ENCODE measurements at places on chromosomes 7 and 10. TPM values are rescaled to one million over a fixed set of nuclear protein-coding genes. Genes with fewer than 3 reads are reported as not detected.

ATG9B gene
- total RNA-seq, result 0.68 TPM

PAX4 gene
- total RNA-seq, result not detected

TMEM72 gene
- 1.5 TPM for total RNA-seq

- no peak for DNase-seq
Measured at GRCh38 chr7:156950381-156950858, 908 bp downstream of the NOM1 start.

DNA sequence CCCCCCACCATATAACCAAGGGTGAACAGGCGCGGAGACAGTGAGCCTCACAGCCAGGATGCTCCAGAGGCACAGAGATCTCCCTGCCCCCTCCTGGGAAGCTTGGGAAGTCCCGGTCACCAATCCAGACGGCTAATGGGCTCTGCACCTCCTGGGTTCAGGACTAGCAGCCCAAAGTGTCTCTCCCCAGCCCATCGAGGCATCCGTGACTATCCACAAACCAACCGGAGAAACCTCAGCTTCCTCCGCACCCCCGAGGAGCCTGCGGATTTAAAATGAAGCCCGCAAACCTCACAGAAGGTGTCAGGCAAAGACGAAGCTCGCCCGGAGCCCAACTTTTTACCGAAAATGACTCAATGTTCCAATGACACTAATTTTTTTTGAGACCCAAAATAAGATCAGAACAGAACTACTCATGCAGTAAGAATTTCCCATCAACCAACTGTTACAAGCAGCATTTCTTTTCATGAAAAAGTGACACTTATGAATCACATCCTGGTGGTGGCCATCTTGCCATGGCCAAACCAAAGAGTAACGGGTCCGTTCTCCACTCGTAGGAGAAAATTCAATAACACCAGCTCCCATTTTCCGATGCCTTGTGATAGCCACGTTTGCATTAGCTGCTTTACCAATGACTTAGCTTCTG, 6.0 kb downstream of the PDGFA start:
- DNase-seq, result no peak

DNA sequence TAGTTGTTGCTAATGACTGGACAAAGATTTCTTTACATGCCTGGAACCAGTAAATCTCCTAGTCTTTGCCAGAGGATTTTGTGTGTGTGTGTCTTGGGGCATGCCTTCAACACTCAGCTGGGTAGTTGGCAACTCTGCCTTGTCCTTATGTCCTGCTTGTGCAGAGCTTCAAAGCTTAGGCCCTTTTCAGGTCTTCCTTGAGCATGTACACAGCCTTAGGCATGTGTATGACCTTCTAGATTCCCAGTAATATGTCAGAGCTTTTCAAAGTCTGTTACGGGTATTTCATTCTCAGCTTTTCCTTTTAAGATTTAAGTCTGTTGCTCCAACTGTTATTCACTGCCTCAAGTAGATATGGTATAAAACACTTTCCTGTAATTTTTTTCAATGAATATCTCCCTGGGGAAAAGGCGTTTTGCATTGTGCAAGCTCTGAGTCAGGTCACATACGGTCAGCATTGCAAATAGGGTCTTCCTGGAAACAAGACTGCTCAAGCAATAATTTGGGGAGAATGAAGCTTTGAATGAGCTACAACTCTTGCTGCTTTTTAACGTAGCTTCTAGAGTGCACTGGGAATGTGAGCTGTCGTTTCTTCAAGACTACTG, 25.5 kb downstream of the SHOC2 start:
- no peak for DNase-seq

DNA sequence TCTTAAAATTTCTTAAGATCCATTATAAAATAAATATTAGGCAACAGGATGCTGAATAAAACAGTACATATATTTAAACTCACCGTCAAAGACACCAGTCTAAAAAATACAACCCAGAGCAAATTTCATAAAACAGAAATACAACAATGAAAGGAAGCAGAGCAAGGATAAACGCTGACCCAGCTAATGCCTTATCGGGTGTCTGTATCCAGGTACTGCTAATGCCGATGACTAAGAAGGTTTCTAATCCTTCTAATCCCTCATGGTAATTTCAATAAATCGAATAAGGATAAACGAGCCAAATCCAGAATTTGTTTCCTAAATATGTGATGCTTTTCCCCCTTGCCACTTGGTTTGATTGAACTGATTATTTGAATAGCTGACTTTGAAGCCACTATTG, 1.7 kb downstream of the HYCC1 start:
- DNase-seq, result no peak

DNA sequence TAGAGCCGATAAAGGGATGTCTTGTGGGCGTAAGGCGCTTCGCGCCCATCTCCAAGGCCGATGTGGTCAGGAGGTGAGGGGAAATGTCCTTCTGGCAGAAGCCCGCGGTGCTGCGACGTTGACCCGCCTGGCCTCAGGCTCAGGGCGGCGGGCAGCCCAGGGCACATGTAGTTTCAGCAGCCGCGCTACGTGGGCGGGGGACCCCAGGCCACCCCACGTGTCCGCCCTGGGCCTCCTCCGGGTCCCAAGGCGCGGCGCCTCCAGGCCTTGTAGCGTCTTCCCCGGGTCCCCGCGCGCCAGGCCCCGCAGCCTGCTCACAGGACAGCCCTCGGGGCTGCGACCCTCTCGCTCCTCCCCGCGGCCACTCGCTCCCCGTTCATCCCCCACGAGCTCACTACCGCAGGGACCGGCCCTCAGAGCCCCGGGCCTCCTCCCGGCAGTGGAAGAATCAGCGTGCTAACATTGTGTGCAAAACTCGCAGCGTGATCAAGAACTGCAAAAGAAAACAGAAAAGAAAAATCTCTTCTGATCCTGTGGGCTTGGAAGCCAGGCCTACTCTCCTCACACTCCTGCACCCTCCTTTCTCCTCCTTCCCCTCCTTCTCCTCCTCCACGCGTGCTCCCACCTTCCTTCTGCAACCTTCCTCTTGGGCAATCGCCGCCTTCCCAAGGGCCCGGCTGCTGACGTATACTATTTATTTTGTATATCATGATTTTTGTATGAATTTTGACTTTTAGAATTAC, 4.4 kb upstream of the TBX20 start:
- DNase-seq, result no peak

GRCh38 chr10:59075576-59075975, 100.9 kb upstream of the PHYHIPL start:
- DNase-seq, result no peak

DNA sequence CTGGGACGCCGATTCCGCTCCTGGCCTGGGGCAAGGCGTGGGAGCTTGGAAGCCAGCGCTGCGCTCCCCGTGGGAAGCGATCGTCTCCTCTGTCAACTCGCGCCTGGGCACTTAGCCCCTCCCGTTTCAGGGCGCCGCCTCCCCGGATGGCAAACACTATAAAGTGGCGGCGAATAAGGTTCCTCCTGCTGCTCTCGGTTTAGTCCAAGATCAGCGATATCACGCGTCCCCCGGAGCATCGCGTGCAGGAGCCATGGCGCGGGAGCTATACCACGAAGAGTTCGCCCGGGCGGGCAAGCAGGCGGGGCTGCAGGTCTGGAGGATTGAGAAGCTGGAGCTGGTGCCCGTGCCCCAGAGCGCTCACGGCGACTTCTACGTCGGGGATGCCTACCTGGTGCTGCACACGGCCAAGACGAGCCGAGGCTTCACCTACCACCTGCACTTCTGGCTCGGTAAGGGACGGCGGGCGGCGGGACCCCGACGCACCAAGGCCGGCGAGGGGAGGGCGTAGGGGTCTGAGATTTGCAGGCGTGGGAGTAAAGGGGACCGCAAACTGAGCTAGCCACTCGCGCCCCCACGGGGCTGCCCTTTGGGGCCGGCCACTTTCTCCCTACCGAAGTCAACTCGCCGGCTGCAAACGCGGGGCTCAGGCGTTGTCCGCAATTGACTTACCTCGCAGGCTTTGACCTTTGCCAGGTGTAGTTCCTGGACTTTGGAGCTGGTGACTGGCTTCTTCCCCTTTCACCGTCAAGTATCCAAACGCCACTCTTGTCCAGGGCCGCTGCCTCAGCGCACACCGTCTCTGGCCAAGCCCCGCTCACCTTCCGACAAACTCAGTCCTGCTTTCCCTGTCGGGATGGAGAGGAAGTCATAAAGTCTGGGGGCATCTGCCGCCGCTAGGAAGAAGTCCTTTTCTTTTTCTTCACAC, at the start of gene SCIN:
SCIN (plus strand) TSS at position 187 of the 928 bp plus-strand sequence; CDS start at position 254, 67 bp downstream.
- DNase-seq, result peak; percentile 66

GRCh38 chr10:130930821-130931220, 380.7 kb downstream of the TCERG1L start:
- no peak for DNase-seq

DNA sequence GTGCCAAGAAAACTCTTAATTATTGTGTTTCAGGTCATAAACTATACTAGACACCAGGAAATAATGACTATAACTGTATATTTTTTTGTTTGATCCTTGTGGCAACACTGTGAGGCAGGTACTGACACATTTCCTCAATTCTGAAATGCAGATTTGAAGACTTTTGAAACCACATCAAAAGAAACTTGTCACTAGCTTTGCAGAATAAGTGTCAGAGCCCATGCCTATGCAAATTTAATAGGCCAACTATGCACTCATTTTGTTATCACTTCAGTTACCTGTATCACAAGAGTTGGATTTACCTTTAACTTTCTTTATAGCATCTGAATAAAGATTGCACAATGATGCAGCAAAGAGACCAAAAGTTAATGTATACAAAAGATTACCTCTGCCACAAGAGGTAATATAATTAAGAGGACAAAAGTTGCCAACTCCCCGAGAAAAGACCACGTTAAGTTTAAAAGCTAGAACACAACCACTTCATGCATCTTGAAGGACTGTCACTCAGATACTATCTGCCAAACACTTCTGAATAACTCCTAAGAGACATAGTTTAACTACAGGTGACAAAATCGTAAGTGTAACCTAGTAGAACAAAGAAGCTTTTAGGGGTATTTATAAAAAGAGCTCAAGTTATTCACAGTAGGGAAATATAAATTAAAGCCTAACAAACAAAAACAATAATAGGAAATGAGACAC, 80.5 kb downstream of the ELAPOR2 start:
- DNase-seq, result no peak

- DNase-seq, result no peak
Measured at GRCh38 chr10:60834401-60834800, 56.1 kb downstream of the CDK1 start.

GRCh38 chr10:49362596-49363260, 33.2 kb downstream of the DRGX start:
- peak; percentile 6 for DNase-seq

DNA sequence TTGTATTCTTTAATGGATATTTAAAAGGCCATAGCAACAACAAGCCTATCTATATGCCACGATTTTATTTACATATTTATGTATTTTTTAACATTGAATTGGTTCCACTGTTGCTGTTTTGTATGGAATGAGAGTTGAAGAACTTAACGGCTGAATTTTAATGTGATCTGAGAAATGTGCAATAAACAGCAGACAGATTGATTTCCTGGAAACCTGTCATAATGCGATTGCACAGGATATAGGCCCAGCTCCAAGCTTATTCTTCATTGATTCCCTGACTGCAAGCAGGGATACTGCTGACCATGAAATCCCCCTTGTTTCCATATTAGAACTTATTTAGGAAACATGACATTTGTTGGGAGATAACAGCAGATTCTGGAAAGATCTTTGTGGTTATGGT, 195.6 kb downstream of the KCND2 start:
- DNase-seq, result no peak

GRCh38 chr10:124032971-124033886, 60.2 kb downstream of the CHST15 start:
- DNase-seq, result no peak

- DNase-seq, result no peak
Measured at GRCh38 chr10:1247598-1248261, 191.5 kb downstream of the WDR37 start.

GRCh38 chr10:33195608-33196376, 138.7 kb downstream of the NRP1 start:
- no peak for DNase-seq

- DNase-seq, result no peak
Measured at GRCh38 chr7:81776161-81776560, 6.3 kb upstream of the HGF start.

DNA sequence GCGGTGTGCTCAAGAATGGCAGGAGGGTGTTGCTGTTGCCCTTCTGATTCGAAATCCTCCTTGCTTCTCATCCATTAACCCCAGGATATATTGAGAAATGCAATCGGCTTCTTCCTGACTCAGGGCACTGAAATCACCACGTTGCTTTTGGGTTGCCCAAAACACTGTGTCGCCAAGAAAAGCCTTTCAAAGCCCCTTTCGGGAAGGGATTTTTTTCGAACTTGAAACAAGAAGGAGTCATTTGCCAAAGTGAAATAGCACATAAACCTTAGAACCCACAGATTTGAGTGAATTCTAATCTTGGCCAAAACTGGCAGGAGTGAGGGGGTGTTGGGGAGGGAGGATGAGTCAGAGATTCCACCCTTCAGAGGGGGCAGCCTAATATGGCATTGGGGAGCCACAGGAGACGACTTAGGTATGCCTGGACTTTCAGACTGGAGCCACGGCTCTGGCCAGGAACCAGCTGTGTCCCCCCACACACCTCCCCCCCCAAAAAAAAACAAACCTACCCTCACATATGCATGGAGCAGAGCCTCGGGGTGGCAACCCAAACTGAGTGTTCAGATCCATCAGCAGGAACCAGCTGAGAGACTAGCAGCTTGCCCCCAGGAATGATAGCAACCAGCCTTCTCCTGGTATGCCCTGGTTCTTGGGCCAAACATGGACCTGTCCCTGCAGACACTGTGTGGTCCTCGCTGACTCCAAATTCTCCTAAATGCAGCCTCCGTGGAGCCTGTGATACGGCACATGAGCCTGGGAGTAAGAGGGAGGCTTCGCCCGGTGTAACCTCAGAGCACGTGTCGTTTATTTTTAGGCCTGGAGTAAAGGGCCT, 138.4 kb downstream of the FGFR2 start:
- DNase-seq, result no peak

DNA sequence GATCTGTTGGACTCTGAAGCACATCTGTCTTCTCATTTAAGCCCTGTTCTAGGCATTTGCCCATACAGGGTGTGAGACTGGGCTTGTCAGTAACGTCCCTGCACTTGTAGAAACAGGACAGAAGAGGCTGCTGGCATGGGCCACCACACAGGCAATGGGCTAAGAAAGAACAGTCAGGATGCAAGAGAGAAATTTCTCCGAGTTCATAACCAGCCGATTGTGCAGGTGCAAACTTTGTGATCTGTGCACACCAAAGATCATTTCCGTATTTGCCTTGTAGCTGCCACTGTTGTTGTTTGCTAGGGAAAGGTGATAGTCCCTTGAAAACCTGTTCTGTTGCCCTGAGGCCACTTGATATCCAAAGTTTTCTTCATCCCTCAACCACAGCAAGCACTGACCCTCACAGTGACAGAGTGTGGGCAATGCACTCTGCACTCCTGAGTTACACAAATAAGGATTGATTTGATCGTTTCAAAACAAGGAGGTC, 20.3 kb downstream of the KLF6 start:
- DNase-seq, result no peak

GRCh38 chr7:67813621-67814292, 817.1 kb downstream of the TYW1 start:
- DNase-seq, result no peak

Data from Caki2 (cell line).